SW 1271 (cell line): ENCODE measurements at places on chromosomes 5 and 9.

DNA sequence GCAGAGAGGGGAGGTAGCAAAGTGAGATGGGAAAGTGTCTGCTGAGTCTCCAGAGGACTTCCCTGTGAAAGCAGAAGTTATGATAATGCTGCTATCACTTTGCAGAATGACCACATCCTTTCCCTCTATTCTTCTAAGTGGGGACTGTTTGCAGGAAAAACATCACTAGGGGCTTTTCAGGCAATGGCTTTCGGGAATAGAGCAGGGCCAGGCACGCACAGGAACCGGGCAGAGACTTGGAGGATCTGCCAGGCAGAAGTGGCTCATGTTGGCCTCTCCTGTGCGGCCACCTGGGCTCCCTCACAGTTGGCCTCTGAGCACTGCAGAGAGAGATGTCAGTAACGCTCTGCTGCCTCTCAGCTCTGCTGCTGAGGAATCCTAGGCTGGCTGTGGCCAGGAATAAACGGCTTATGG is 214.7 kb downstream of the MAST4 start:
- no peak for DNase-seq

DNA sequence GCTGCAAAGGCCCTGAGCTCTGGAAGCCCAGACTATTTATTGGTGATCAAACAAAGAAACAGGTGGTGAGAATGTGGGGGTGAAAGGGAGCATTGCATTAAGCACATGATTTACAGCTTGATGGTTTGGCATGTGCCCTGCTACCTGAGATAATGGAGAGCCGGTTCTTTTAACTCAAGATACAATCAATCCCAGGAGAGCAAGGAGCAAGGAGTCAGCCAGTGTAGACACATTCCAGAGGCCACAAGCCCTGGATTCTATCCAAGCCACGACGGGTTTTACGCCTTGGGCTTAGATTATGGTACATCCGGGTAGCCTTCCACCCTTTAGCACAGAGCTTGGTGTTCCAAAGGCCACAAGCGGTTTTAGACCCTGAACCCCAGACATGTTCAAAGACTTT is 292.2 kb downstream of the CYLC2 start:
- no peak for DNase-seq

DNA sequence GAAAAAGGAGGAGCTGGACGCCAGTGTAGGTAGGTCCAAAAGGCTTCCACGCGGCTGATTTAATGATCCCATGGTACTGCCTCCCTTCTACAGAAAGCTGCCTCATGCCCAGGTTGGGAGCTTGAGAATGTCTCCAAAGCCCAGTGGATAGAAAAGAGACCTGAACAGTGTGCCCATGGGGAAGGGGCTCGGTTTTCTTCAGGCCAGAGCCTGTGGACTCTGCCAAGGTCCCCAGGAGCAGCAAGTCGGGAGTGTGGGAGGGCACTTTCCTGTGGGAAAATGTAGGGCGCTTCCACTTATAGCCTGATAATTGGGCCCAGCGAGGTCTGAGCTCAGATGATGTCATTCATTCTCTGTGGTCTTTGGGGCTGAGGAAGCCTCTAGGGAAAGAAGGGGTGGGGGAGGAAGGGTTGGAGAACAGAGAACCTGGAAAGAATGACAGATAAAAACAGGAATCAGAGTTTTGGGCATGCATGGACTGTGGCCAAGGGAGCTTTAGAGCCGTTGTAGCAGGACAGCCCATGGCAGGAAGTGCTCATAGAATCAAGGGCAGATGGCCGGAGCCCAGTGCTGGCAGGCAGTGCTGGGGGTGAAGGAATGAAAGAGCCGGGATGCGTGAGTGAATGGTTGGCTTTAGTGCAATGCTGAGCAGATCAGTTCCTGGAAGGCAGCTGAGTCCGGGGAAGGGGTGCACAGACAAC is 42.5 kb upstream of the SH3PXD2B start:
- no peak for DNase-seq

- DNase-seq: no peak
These were observed 95.3 kb upstream of the COL5A1 start for GRCh38 chr9:134546246-134546731.

DNA sequence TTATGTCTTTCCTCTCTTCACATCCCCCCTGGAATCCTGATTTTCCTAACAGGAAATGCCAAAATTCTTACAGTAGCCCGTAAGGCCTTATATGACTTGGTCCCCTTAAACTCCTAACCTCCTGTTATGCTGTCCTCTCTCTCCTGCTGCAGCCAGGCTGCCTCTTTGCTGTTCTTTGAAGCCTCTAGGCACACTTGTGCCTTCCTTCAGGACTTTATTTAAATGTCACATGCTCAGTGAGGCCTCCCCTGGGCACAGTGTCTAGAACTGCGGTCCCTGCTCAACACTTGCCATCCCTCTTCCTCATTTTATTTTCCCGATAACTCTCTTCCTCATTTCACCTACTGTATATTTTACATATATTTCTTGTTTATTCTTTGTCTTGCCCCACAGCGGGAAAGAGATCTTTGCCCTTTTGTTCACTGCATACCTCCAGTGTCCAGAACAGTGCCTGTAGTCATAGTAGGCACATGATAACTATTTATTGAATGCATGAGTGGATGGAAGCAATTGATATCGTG is 5.5 kb upstream of the SHB start:
- DNase-seq: no peak

DNA sequence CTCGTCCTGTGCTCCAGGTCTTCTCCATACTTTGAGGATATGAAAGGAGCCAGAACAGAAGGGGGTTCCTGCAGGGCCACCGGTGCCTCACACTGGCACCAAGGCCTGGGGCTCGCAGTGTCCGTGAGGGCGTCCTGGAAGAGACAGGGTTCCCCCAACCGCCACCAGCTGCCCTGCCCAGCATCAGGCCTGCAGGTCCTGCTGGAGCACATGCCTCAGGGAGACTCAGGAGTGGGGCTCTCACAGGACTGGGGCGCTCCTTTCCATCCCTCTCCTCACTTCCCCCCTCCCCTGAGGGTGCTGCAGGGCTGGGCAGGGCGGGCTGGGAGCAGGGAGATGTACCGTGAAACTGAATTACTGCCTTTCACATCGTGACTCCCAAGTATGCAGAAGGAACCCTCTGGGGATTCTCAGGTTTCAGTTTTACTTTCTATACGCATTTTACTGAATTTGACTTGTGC is 31.7 kb downstream of the CEP72 start:
- no peak for DNase-seq

- DNase-seq: no peak
These were observed 698.0 kb downstream of the CETN3 start for GRCh38 chr5:89711526-89711925.

DNA sequence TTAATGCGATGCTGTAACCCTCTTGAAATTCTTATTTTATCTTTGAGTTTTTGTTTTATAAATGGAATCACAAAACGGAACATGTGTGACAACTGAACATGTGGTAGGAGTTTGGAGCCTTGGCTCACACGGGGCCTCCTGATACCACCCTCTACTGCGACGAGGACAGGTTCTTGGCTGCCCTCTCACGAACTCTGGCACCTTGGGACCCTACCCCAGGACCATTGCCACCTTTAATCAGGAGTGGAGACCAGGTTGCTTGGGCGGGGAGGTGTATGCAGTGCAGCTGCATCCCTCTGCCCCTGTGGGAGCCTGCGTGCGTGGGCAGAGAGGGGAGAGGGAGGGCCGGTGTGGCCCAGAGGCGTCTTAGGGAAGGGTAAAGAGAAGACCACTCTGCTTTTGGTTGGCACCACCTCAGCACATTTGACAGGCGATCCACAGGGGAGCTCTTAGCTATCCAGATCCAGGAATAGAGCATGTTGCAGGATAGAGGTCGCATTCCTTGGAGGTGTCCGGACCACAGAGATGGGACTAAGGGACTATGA is 753.9 kb upstream of the PTPRD start:
- no peak for DNase-seq

GRCh38 chr5:107461770-107462169 is 209.0 kb downstream of the EFNA5 start:
- DNase-seq: no peak

DNA sequence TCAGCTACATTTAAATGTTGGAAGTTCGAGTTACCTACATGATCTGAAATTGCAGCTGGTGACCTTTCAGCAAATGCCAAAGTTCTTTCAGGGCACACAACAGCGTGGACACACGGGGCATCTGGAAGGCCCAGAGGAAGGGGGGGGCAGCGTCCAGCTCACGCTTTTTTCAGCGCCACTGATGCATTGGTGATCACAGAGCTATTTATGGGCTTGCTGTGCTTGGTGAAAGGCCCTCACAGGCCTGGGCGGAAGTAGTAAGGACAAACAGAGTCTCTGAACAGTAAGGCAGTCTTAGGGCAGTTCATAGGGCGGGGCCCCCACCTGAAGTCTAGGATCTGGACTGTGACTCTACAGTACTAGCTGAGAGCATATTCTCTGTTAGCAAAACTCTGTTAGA is 6.6 kb upstream of the FBP2 start:
- DNase-seq: no peak
